ENCODE measurements at places on chromosomes 6 and 20. TPM values are rescaled to one million over a fixed set of nuclear protein-coding genes. Genes with fewer than 3 reads are reported as not detected.

RBCK1 gene
- 46.2 TPM for total RNA-seq

NFATC2 gene
- total RNA-seq = 32.6 TPM

DNA sequence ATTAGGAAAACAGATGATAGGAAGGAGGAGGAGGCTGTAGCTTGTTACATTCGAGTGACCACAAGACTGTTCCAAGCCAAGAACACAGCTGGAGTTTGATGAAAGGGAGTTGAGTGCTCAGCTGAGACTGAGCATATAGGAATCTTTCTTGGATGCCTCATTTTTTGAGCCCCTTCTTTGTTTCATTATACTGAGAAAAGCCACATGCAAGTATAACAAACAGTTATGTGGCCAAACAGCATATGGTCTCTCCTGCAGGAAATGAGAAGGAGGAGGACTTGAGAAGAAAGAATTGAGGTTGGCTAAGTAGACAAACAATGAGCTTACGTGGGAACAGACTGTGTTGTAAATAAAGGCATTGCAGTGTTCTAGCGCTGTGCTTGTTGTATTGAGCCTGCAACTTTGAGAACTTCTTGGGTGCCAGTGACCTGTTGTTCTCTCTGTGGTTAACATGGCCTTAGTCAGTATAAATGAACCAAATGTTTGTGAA lies 78.3 kb downstream of the AKAP7 start:
- no peak for DNase-seq

DNA sequence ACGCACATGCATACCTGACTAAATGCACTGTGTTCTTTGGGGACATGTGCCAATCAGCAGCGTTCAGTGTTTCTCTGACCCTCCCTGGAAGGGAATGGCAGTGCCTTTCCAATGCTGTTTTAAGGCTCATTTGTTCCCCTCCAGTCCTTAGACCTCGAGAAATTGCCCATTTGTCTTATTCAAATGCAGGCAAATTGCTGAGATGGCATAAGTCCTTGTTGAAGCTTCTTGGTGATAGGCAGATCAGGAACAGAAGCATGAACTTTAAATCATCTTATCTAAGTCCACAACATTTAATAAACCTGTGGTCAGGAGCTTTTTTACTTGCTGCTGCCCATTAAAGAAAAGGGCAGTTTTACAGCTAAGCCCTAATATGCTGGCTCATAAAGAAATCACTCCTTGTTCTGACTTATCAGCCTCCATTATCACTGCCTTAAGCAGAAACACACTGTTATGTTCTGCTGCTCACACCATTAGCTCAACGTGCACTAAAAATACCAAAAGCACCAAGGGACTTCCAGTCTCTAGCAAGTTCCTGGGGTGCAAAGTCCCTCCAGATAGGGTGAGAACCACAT lies 112.9 kb upstream of the LRFN2 start:
- no peak for DNase-seq

- no peak for DNase-seq
Observed at GRCh38 chr6:106966671-106967640, 7.6 kb downstream of the CD24 start.

GRCh38 chr20:926670-927069 lies 10.5 kb upstream of the ANGPT4 start:
- no peak for DNase-seq

DNA sequence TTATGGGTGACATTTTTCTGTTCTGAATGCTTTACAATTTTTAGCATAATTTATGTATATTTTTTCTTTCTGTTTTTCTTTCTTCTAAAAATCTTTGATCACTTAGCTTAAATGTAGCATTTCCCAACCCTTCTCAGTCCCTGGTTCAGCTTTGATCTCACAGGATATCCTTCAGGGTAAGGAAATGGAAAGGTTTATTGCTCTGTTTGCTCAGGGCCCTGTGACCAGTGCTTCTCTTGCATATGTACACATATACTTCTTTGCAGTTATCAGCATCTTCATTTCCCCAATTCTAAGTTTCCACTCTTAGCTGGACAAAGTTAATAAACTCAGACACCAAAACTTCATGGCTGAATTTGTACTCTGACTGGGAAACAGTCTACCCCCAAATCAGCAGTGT lies 30.6 kb downstream of the TMEM74B start:
- DNase-seq = no peak

DNA sequence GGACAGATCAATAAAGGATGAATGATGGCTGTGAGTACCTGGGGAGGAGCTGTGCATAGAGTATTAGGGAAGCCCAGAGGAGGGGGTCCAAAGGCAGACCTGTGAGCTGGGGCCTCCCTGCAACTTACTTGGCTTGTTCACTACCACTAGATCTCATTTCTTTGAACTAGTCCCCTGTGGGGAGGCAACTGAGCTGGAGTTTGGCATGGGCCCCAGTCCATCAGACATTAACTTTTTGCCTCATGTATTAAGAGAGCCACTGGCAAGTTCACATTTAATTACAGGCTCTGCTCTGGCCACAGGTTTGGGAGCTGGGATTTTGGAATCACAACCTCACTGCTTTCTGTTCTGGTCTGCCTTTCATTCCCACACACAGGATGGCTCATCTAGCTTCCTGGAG lies 254.1 kb downstream of the PRL start:
- DNase-seq = no peak

- DNase-seq = no peak
Observed at GRCh38 chr6:113825781-113826180, 31.4 kb upstream of the MARCKS start.
